Cerebellar nuclear complex (tissue), 1 donor: ENCODE measurements at places on chromosomes 2 and 18.

- DNase-seq = no peak
Measured at GRCh38 chr2:202671317-202672035, 36.7 kb downstream of the FAM117B start.

DNA sequence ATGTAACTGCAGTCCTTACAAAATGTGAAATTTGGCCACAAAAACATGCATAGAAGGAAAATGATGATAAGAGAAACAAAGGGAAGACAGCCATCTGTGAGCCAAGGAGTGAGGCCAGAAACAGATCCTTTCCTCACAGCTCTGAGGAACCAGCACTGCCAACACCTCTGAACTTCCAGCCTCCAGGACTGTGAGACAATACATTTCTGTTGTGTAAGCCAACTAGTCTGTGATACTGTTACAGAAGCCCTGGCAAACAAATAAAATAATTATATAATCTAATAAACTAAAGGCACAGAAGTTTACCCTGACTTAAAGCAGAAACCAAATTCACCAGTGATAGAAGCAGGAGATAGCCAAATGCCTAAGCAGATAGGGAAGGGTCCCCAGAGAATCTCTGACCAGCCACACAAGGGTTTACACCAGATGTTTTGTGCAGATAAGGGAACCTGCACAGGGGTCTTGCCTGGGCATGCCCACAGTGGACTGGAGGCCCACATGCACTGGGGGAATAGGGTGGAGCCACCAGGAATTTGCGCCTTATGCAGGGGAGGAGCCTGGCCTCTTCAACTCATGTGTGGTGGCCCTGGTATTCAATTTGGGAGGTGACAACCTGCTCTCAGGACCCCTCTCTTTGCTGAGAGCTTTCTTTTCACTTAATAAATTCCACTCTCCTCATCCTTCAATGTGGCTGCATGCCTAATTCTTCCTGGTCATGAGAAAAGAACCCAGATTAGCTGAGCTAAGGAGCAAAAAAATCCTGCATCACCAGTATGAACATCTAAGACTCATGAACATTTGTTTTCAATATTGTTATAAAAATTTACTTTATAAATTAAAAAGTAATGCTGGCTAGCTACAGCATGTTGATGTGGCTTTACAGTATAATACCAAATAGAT, 3.8 kb upstream of the GCC2 start:
- DNase-seq = no peak

- DNase-seq = no peak
Measured at GRCh38 chr2:159982842-159983785, 79.3 kb downstream of the PLA2R1 start.

- DNase-seq = no peak
Measured at GRCh38 chr2:181223234-181223633, 234.0 kb upstream of the ITGA4 start.

DNA sequence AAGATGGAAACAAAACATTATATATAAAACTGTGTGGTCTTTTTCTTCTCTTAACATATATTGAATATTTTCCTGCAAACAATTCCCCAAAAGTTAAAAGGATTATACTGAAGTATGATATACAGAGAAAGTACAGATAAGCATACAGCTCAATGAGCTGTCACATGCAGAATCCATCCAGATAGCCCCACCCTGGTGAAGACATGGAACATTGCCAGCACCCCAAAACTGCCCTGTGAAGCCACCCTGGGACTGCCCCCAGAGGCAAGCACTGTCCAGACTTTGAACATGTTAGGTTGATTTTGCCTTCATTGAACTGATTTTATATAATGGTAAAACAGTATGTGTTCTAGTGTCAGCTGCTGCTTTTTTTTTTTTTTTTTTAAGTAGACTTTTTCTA, 112.3 kb upstream of the IL1R2 start:
- DNase-seq = no peak

DNA sequence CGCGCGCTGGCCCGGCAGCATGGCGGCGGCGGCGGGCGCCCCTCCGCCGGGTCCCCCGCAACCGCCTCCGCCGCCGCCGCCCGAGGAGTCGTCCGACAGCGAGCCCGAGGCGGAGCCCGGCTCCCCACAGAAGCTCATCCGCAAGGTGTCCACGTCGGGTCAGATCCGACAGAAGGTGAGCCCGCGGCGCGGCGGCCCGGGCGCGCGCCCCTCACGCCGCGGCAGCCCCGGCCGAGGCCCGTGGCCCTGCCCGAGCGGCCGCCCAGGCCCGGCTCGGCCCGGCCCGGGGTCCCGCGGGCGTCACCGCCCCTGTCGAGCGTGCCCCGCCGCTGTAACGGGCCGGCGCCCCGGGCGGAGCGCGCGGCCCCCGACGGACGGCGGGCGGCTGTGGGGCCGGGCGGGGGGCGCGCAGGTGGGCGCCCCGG, 218 bp downstream of the DGKD start:
- DNase-seq = no peak
